ENCODE measurements at places on chromosomes 6 and 20.
A peak's percentile ranks its signal among the peaks of the same experiment; 100 is the strongest.

DNA sequence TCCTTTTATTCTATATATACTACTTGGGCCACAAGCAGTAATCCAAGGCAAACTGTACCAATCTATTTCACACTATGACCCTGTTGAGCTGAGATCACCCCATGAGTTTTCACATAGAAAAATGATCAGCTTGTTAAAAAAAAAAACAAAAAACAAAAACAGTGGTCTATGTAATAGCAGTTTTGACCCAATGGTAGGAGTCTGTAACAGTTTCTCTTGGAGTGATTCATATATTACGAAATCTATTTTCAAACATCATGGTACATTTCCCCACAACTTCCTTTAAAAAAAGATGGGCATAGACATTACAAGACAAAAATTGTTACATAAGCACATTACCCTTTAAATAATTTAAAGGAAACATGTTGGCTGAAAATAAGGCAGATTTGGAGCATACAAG lies 78.1 kb downstream of the PRSS35 start:
- DNase-seq: no peak

- DNase-seq: no peak
Observed at GRCh38 chr6:66396549-66396948, 689.5 kb upstream of the EYS start.

- no peak for DNase-seq
Observed at GRCh38 chr6:107807196-107807811, 16.8 kb downstream of the SCML4 start.

DNA sequence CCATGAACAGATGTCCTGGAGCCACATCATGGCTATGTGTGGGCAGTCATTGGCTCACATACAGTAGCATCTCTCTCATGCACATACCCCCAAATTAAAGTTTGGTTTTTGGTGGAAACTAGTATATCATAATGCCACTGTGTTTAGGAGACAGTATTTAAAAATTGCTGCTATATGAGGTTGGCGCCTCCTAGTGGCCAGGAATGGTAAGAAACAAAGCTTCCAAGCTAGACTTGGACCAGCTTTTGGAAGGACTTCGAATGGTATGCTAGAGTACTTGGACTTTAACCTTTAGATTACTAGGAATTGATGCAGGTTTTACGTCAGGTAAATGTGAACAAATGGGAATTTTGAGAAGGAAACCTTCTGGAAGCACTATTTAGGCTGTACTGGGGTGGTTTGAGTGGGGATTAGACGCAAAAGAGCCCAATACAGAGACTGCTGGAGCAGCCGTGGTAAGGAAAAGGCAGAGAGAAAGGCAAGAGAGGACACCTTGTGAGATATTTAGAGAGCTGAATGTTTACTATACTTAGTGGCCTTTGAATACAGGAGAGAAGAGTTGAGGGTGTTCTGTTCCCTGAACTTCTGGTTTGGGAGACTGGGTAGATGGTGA lies 23.8 kb downstream of the PRSS35 start:
- DNase-seq: peak; percentile 22

GRCh38 chr20:49230561-49231133 lies 11.4 kb downstream of the DDX27 start:
- DNase-seq: no peak

DNA sequence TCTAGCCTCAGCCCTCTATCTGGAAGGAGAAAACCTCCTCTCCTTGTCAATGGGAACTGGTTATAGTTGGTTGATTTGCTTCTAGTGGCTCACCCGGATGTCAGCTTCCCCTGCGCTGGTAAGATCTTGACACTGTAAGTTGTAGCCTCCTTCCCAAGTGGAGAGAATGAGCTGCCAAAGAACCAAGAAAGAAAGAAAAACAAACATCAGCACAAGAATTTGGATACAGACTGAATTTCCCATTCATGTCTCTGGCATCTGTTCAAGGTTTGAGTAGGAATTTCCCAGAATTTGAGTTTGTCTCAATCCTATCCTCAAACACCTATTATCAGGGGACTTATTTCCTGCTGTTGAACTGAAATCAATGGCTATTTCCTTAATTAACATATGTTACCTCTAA lies 44.1 kb downstream of the ELOVL2 start:
- DNase-seq: no peak

- DNase-seq: no peak
Observed at GRCh38 chr6:89313006-89313405, 2.1 kb downstream of the GABRR2 start.

DNA sequence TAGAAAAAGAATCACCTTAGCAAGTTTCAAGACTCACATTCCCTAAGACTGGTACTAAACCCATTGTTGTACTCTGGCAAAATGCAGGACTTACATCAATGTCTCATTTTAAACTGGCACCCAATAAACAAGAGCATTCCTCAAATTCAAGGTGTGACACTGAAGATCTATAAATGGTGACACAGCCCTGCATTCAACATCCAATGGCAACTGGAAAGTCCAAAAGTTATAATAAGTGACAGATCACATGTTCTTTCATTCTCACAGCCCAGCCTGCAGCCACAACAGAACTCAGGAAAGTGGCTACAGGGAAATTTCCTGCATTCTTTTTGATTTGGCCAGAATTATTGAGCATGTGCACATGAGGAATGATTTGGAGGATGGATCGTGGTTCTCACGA lies 57.5 kb downstream of the MBOAT1 start:
- DNase-seq: no peak

DNA sequence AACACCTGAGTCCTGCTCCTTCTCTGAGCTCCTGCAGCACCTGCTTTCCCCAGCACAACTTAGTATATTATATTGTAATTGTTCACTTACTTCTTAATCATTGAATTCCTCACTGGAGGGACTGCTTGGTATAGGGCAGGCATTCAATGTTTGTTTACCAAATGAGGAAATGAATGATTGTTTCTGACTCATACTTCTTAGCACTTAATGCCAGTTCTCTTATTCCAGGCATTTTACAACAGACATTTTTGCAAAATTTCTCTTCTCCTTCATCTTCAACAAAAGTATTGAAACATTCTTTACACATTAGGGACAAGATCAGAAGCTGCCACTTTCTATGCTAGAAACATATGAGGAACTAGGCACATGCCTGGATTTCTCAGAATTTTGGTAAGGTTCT lies 119.4 kb downstream of the TBX18 start:
- no peak for DNase-seq

All from activated T-cell treated with anti-CD3 and anti-CD28 coated beads for 1 hour (primary cell).